NCI-H226 (cell line): ENCODE measurements at places on chromosomes 2 and 18.

- peak; percentile 37 for DNase-seq
Observed at GRCh38 chr18:57839942-57840381, 36.8 kb upstream of the ATP8B1 start.

GRCh38 chr2:224404796-224405195 is 2.9 kb upstream of the FAM124B start:
- no peak for DNase-seq

DNA sequence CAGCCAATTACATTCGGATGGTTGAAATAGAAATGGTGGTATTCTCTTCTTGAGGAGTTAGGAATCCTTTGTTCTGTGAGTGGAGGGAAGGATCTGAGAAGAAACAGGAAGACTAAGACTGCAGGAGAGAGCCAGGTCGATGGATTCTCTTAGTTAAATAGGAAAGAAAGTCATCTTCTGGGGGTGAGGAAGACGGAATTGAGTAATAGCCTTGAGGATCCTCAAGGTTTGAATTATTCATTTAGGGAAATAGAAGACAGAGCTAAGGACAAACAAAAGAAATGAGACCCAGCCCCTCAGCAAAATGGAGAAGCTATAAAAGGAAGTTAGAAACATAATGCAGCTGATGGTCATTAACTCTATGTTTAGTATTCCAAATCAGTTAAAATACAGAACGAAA is 1.8 kb downstream of the LAPTM4A start:
- DNase-seq = no peak

DNA sequence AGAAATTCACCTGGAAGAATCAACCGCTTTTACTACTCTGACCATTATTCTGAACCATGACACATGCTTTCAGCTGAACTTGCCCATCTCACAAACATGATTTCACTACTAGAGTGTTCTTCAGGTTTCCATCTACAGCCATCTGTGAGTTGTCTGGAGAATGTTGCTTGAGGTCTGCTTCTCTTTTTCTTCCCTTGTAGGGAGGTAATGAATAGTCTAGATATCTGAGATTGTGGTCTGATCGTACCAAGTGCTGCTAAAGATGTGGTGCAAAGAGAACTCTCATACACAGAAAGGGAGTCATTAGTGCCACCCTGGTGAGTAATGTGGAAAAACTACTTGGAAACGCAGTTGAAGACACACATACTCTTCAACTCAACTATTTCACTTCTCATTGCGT is 10.2 kb downstream of the SOWAHC start:
- no peak for DNase-seq

DNA sequence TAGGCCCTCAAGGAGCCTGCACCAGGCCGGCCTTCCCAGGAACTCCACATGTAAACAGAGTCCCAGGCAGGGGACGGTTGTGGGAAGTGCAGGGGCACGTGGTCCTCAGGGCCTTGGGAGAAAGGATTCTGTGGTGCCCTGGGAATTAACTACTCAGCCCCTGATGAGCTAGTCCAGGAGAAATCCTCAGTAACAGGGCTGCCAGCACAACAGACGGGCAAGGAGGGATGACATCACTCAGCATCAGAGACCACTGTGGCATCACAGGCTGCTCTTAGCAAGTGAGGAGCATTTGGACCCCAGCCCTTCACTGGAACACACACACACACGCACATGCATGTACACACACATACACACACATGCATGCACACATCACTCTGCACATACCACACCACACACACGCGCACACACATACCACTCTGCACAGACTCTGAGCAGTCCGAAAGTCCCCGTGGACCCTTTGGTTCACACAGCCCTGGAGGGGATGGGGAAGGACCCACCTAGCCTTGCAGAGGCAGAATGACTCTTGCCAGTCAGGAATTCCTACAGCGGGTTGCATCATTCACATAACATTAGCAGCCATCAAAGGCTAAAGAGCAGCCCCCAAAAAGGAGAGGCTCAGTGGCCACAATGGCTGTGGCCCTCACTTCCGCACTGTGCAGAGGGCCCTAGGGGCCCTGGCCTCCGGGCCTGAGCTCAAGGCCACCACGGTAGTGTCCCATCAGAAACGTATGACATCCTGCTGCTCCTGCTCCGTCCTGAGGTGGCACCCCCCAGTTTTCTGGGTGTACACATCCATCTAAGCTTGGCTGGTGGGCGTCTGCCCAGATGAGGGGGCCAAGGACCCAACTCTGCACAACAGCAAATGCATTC is 1.9 kb upstream of the NMUR1 start:
- DNase-seq = no peak

GRCh38 chr2:219887870-219888269 is 260.4 kb downstream of the SLC4A3 start:
- DNase-seq = peak; percentile 13

DNA sequence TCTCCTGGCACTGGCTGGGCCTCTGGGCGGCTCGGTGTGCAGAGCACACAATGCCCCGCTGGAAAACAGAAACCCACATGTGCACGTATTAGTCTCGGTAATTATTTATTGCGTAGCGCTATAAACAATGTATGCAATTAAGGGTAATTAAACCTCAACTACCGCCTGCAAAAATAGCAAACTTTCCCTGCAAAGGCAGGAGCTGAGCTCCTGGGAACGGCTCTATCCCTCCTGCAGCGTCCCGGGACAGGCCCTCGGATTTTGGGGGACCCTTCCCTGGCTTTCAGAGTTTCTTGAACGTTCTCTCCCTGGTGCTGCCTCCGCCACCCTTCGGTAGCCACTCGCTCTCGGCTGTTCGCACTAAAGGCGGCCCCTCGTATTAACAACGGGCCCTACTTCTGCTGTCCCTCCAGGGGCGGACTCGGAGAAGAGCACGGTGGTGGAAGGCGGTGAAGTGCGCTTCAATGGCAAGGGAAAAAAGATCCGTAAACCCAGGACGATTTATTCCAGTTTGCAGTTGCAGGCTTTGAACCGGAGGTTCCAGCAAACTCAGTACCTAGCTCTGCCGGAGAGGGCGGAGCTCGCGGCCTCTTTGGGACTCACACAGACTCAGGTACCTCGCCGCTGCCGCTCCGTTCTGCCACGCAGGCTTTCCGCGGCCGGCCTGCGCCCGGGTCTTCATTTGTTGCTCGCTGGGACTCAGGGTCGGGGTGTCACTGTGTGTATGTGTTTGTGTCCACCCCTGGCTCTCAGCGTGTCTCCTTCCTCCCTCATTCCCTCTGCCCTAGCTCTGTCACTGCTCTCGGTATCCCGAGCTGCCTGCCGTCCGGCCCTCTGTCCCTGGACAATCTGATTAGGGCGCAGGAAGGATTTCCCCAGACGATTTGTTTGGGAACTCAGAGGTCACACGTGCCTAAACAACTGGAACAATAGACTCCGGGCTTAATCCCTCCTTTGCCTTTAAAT is 1.2 kb downstream of the DLX1 start:
- no peak for DNase-seq

DNA sequence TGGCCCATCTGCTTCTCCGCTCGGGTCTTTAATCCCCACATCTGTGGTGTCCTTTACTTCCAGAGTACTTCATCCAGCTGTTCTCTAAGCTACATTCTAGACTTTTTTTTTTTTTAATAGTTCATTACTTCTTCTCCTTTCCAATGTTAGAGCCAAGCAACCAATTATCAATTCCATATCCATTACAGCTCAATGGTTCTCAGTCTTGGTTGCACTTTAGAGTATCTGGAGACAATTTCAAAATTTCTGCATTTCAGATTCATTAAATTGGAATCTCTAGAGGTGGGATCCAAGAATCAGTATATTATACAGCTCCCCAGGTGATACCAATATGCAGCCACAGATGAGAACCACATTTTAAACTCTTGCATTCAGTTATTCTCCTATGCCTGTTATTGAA is 43.9 kb upstream of the ZSWIM2 start:
- DNase-seq = no peak

GRCh38 chr2:74889159-74889558 is 55.2 kb downstream of the HK2 start:
- no peak for DNase-seq

DNA sequence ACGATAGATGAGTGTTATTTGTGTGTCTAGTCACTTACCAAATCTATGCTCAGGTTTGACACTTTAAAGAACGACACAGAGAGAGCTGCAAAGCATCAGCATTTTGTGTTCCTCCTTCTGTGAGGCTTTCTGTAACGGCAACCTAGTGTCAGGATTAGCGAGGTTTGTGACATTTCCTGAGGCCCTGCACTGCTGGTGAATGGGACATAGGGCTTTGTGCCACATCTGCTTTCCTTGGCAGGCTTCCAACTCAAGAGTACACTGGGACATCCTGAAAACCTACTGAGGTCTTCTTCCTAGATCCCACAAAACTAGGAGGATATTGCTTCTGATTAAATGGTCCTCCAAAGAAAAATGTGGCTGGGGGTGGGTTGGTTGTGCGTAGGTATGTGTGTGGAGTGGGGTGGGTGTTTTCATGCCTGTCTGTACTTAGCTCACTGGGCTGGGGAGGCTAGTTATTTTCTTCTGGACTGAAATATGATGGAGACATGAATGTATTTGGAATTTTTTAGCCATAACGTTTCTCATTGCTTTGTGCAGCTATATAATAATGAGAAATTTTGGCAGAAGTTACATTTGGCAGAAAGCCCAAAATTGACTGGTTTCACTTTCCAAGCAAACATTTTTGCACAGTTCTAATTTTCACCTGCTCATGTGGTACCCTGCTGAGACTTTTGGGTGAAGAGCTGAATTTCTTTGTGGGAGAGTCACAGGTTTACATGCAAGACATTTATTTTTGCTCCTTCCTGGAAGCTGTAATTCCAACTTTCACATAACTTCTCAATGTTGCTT is 308.4 kb downstream of the XIRP2 start:
- peak; percentile 13 for DNase-seq

DNA sequence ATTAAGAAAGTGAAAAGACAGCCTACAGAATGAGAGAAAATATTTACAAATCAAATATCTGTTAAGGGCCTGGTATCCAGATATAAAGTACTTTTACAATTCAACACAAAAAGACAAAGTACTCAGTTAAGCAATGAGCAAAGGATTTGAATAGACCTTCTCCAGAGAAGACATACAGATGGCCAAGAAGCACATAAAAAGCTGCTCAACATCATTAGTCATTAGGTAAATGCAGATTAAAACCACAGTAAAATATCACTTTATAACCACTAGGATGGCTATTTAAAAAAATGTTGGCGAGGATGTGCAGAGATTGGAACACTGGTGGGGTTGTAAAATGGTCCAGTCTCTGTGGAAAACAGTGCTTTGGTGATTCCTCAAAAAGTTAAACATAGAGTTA is 38.9 kb downstream of the RAB31 start:
- no peak for DNase-seq

DNA sequence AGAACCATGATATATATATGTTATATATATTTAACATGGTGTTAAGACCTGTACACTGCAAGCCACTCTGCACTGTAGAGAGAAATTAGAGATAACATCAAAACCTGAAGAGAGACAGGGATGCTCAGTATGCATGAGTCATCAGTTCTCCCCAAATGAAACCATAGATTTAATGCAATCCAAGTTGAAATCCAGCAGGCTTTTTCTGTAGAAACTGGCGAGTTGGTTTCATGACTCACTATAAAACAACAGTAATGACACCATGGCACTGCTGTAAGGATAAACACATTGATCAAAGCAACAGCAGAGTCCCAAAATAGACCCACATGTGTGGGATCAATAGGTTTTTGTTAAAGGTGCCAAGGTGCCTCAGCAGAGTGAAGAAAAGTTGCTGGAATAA is 65.8 kb downstream of the RTP5 start:
- peak; percentile 42 for DNase-seq

DNA sequence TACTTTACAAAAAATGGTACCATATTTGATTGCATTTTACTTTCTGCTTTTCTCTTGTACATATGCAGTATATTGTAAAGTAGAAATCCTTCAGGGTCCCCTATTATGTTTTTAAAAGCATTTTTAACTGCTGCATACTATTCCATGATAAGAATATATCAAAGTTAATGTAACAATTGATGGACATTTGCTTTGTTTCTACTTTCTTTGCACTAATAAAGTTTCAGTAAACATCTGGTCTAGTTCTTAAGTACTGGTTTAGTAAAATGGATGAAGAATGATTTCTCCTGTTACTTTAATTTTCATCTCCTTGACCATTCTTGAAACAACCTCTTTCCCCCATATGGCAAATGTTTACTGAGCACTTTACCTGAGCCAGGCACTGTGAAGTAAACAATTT is 1.7 kb downstream of the MRPS9 start:
- no peak for DNase-seq

DNA sequence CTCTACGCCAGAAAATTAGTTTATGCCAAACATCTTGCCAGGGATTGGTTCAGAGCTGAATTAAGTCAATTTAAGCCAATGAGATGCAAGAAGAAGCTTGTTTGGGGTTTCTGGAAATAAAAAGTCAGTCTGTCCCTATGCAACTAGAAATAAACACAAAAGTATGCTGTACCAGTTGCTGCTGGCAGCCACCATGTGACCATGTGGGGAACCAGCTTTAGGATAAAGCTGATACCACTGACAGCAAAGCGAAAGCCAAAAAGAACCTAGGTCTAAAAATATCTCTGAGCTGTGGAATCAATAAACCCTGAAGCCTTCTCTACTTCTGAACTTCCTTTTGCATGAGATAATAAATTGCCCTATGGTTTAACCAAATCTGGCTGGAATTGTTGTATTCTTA is 181.8 kb upstream of the PARD3B start:
- DNase-seq = no peak

- DNase-seq = no peak
Observed at GRCh38 chr2:23446916-23447315, 61.9 kb downstream of the KLHL29 start.

GRCh38 chr2:64524604-64525316 is 632 bp downstream of the AFTPH start:
- DNase-seq = peak; percentile 13

GRCh38 chr2:240873805-240874714 is 5.4 kb downstream of the AGXT start:
- peak; percentile 14 for DNase-seq

DNA sequence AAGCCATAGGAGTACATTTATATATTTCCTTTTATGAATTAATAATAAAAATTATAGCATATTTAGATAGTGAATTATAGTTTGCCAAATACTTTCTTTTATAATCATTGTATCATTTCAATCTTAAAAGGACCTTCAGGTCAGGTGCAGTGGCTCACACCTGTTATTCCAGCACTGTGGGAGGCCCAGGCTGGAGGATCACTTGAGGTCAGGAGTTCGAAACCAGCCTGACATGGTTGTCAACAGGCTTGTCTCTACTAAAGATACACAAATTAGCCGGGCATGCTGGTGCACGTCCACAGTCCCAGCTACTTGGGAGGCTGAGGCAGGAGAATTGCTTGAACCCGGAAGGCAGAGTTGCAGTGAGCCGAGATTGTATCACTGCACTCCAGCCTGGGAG is 19.7 kb downstream of the APOB start:
- DNase-seq = no peak

- DNase-seq = no peak
Observed at GRCh38 chr2:197205585-197206215, 104.9 kb downstream of the ANKRD44 start.

DNA sequence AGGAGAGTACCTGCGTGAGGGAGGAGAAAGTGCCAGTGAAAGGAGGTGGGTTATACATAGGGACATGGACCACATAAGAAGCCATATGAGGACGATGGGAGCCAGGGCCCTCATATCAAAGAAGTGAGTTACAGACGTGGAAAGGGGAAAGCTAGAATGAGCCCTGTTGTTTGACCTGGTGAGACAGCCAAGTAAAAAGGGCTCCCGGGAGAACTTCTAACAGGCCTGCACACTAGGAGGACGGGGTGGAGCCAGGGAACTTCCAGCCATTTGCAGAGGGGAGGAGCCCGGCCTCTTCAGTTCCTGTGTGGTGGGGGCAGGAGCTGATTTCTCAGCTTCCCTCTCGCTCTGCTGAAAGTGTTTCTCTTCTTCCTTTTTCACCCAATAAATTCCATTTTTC is 84.1 kb upstream of the SLC66A3 start:
- DNase-seq = peak; percentile 3
